Thoracic aorta (tissue), 2 donors: ENCODE measurements at places on chromosomes 16 and 17. TPM values are rescaled to one million over a fixed set of nuclear protein-coding genes. Genes with fewer than 3 reads are reported as not detected.
A peak's percentile ranks its signal among the peaks of the same experiment; 100 is the strongest.

DNA sequence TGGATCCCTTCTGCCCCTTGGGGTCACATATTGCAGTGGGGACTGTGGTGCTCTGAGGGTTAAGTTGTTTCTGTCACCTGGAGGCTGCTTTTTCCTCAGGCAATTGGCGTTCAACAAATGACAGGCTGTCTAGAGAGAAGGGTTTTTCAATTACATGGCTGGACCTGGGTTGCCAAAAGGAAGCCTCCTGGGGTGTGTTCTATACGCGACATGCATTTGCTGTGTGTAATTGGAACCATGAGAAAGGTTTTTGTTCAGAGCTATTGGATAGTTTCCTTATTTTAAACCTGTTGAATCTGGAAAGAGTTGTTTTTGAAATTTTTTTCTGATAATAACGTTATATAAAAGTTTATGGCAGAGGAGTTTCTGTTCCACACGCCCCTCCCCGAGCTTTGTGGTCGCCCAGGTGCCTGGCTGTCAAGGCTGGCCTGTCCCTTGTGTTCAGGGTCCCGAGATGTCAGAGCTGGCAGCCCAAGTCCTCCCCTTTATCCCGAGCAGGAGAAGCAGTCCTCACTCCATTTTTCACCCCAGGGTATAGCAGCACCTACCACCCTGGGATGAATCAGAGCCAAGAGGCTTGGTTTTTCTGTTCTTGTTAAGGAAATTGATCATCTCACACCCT lies 26.1 kb upstream of the ZNF750 start:
- DNase-seq = no peak

SLFN11 gene
- 53.5 TPM for total RNA-seq

KRTAP17-1 gene
- total RNA-seq = not detected

GRCh38 chr17:7363311-7363710 lies 8.4 kb downstream of the TMEM95 start:
- no peak for DNase-seq

ELAC2 gene
- 81.3 TPM for total RNA-seq

KRT15 gene
- 0.68 TPM for total RNA-seq

DNA sequence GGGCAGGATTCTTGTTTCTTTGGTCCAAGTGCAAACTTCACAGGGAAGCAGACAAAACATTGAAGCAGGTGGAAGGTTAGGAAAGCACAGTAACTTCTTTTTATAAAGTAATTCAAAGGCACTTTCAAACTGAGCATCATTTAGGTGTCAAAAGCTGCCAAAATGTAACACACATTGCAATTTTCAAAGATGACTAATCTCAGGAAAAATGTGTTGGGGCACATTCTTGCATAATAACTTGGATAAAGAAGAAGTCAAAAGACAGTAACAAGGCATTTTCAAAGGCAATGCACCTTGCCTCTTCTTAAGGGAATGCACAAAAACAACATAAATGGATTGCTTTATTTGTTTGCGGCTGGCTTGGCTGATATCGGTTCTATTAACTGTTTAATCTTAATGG lies 3.6 kb downstream of the KCNJ2 start:
- DNase-seq = no peak

CDR2 gene
- total RNA-seq = 55.0 TPM

GRCh38 chr17:83098241-83099085 lies 19.1 kb downstream of the METRNL start:
- no peak for DNase-seq

GRCh38 chr16:23145186-23145585 lies 4.1 kb downstream of the USP31 start:
- DNase-seq = no peak

AANAT gene
- not detected for total RNA-seq

GDPD3 gene
- total RNA-seq = 4.6 TPM

- no peak for DNase-seq
Measured at GRCh38 chr17:17132746-17133145, 73.4 kb downstream of the PLD6 start.

DNA sequence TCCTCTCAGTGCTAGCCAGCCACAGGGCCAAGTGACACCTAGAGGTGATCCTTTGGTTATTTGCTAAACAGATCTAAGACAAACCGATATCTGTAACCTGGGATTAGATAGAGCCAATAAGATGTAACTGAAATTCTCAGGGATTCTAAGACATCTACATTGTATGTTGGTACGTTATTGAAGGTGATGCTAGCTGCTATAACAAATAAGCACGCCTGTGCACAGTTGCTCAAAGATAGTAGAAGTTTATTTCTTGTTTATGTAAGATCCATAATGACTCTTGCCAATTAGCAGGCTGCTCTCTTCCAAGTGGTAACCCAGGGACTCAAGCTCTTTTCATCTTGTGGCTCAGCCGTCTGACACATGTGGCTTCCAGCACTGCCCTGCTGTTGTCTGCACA lies 370.3 kb downstream of the WWOX start:
- DNase-seq = no peak

DNA sequence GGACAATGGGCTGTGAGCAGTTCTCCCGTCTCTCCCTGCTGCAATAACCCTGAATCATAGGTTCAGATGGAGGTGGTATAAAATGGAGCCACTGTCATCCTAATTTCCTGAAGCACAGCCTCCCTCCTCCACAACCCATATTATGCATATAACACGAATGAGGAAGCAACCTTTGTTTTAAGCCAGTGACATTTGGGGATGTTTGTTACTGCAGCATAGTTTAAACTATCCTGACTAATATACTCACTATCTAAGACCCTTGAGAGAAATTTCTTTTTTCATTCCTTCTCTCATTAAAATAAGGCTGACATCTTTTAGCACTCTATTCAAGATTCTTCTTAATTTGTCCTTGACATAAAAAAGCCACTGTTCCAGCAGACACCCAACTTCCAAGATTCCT lies 413.4 kb downstream of the SOX9 start:
- DNase-seq = no peak

DYNLRB2 gene
- total RNA-seq = not detected

- DNase-seq = no peak
Measured at GRCh38 chr16:55849536-55849935, 16.6 kb upstream of the CES1 start.

DNA sequence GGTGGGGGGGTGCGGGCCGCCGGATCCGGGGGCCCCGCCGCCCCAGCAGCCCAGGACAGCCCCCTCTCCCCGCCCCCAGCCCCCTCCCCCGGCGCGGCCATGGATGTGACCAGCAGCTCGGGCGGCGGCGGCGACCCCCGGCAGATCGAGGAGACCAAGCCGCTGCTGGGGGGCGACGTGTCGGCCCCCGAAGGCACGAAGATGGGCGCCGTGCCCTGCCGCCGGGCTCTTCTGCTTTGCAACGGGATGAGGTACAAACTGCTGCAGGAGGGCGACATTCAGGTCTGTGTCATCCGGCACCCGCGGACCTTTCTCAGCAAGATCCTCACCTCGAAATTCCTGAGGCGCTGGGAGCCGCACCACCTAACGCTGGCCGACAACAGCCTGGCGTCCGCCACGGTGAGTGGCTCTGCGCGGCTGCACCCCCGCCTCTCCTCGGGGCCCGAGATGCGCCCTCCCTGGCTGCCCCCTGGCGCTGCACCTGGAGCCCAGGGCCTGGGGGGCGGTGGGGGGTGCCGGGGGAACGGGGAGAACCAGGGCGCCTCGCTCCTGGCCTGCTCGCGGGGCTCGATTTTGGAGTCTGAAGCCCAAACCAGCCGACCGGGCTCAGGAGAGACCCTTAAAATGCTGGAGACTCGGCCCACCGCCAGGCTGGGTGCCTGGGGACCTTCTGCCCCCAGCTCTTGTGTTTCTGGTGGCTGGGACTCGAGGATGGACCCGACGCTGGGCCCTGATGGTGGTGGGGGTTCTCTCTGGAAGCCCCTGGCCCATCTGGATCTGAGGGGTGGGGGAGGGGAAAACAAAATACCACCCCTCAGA lies 744 bp downstream of the CMIP start:
- no peak for DNase-seq

MPP2 gene
- total RNA-seq = 10.7 TPM

- DNase-seq = no peak
Measured at GRCh38 chr16:64421515-64421914, 700.3 kb downstream of the CDH11 start.

TRIM65 gene
- total RNA-seq = 21.4 TPM

SDR42E1 gene
- 0.41 TPM for total RNA-seq

GRCh38 chr16:23348579-23349469 lies 46.7 kb downstream of the SCNN1B start:
- DNase-seq = no peak

DNA sequence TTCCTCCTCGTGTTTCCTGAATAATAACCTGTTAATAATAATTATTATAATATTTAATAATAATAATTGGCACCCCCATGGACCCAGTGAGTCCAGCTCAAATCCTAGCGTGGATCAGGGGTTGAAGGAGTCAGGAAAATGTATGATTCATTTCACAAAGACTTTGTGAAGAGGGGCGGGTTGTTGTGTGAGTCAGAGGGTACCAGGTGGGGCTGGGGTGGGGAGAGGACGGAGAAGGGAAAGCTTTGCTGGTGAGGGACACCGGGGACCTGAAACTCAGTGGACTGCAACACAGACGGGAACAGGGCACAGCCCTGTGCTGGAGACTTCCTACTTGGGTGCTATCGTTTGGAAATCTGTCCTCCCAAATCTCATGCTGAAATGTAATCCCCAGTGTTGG lies 3.1 kb upstream of the ADORA2B start:
- no peak for DNase-seq

CRHR1 gene
- not detected for total RNA-seq

GRCh38 chr16:67112591-67113399 lies 3.1 kb downstream of the PHAF1 start:
- no peak for DNase-seq

TEPSIN gene
- total RNA-seq = 52.4 TPM

- DNase-seq = no peak
Measured at GRCh38 chr17:41657936-41658335, 30.7 kb upstream of the EIF1 start.

DNA sequence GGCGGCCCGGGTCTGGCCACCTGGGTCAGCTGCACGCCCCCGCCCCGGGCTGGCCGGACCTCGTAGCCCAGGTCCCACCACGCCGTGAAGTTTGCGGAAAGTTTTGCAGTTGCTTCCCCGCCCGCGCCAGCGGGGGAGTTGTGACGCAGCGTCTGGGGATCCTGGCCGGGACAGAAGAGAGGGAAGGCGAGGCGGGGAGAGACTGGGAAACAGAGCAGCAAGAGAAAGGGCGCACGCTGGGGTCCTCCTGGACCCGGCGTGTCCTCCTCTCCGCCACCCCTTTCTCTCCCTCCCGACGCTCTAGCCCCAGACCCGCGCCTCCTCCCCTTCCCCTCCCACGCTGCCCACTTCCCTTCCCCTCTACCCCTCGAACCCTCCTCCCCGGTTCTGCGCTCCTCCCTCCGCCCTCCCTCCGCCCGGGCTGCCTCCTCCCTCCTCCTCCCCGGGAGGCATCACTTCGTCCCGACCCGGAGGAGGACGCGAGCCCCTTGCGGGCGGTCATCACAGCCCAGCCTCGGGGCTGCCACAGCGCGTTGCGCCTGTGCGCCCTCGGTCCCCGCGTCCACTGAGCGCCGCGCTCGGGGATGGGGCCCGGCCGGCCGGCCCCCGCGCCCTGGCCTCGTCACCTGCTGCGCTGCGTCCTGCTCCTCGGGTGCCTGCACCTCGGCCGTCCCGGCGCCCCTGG lies at the start of gene MRC2:
Gene MRC2 (plus strand): TSS at position 452 of the 685 bp plus-strand sequence. CDS start 133 bp downstream, at position 585.
- DNase-seq = peak; percentile 48

DNA sequence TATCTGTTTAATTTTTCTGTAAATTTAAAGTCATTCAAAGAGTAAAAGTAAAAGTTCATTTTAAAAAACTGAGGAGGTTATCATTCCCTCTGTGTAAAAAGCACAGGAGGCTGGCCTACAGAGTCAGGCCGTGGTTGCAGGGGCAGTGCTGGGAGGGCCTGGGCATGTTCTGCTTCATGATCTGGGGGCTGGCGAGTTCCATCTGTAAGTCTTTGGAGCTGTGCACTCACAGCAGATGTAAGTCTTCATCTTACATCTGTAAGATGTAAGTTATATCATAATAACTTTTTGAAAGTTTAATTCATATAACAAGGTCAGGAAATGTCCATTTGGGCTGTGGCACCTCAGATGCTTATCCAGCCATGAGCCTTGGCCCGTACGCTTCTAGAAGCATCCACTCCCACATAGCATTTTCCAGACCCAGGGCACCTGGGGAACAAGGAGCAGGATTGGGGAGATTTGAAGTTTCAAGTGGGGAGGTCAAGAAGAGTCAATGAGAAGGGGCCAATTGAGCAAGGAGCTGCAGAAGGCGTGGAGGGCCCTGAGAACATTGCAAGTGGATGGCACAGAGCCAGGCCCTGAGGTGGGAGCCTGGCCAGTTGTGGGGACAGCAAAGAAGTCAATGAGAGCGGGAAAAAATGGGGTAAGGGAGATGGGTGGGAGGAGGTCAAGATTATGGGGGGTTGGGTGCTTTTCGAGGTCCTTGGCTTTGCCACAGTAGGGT lies 54.1 kb downstream of the TNFRSF13B start:
- DNase-seq = no peak

DNA sequence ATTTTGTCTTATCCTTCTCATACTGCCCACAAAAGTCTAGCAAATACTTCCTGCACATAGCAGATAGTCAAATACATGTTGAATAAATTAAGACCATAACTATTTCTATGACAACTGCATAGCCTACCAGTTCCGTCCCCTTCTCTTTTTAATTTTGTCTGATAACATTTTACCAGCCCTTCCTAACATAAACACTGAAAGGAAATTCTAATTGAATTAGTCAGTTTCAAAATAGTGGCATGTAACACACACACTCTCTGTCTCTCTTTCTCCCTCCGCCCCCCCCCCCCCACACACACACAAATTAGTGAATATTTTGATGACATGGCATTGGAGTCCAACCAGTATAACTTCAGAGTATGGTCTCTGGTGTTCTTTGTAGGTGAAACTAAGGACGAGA lies 41.8 kb downstream of the TNRC6C start:
- DNase-seq = no peak

DNA sequence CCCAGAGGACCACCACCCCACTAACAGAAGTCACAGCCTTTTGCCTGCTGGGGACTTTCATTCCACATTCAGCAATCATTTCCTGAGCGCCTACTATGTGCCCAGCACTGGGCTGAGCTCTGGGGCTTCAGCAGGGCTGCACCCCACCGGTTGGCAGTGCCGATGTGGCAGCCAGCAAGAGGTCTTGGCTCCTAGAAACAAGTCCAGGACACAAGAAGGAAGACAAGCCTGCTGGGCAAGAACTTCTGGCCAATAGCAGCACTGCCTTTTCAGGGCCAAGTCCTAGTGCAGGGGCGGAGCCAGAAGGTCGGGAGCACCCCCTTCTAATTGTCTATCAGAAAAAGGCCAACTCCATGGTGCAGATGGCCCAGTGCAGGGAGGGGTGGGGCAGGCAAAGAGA lies 13.0 kb upstream of the HOXB9 start:
- no peak for DNase-seq

GRCh38 chr17:49201481-49201927 lies 8.9 kb downstream of the GNGT2 start:
- DNase-seq = no peak
